ENCODE measurements at places on chromosomes 12 and 14. TPM values are rescaled to one million over a fixed set of nuclear protein-coding genes. Genes with fewer than 3 reads are reported as not detected.

DNA sequence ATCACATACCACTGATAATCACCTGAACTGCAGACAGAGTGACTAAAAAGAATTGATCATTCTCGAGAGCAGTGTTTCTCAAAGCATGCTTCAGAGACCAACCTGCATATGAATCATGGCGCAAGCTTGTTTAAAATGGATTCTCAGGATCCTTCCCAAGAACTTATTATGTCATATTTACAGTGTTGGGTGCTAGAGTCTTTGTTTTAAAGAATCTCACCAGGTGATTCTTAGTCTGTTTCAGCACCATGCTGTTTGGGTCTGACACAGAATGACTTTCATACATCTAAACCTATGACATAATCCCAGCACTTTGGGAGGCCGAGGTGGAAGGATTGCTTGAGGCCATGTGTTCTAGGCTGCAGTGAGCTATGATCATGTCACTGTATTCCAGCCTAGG, 31.3 kb upstream of the SSPN start:
- no peaks in the 10 kb centered on the region for H3K27me3 ChIP-seq
- H3K4me1 ChIP-seq: no peaks in the 10 kb centered on the region
- H3K27ac ChIP-seq: no peak overlapping the region
- H3K36me3 ChIP-seq: no peaks in the 10 kb centered on the region
- no peak for DNase-seq
- no peak overlapping the region for H3K4me3 ChIP-seq

CCDC177 gene
- 0.11 TPM for total RNA-seq

DNA sequence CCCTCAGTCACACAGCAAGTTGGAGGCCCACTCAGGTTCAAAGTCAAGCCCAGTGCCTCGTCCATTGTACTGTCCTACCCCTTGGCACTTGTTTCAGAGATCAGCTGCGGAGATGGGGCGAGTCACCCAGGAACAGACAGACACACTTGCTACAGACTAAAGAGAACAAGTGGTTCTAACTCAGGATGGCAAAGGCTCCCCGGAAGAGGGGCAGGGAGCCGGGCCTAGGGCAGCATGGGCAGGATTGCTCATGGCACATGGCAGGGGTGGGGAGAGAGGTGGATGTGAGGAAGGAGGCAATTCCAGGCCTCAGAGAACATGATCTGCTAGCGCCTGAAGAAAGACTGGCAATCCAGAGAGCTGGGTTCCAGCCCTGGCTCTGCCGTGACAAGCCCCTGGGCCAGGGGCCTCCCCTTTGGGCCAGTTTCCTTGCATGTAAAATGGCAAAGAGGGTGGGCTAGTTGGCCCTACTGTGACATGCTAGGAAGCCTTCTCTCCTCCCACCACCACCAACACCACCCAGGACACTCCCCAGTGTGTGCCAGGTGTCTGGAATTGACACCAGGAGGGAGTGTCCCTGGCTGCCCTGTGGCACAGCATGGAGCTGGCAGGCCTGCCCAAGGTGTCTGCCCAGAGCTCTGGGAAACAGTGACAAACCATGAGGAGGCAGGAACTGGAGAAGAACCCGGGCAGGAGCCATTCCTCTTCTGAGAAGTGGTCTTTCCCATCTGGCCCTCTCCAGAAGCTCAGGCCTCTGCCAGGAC, 24.0 kb upstream of the IRF2BPL start:
- peaks cover 30% of the 10 kb centered on the region for H3K4me1 ChIP-seq
- H3K4me3 ChIP-seq: no peak overlapping the region
- DNase-seq: peak; percentile 73
- H3K36me3 ChIP-seq: no peaks in the 10 kb centered on the region
- H3K27me3 ChIP-seq: no peaks in the 10 kb centered on the region

COCH gene
- total RNA-seq: 1.4 TPM

ST8SIA1 gene
- total RNA-seq: 0.37 TPM

DNA sequence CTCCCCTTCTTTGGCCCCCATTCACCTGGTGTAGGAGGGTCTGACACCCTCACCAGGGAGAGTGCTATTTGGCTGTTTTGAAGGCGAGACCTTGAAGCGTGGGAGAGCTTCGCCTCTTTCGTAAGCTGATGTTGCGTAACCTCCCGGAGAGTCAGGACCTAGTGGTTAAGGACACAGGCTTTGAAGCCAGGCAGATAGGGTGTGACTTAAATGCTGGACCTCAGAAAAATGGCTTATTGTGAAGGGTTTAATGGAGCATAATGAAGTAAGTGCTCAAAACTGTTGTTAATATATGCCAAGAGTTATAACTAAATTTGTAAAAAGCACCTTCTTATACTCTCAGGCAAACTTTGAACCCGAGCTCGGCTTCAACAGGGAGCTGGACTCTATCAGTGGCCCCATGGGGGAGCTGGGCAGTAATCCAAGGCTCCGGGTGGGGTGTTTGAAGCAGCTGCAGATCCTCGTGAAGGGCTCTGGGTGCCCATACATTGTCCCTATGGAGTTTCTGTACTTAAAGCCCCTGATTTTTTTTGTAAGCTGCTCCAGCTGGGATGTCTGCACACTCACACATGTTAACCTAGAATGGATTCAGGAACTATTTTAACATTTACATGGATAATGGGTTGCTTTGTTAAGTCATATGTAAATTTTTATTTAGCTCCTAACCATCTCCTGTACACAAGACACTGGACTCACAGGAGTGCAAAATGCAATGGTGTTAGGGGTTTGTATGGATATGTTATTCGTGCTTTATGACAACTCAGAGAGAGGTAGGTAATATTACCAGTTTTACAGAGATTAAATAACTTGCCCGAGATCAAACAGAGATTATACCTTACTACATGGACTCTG, 26.0 kb downstream of the PPFIBP1 start:
- no peaks in the 10 kb centered on the region for H3K4me1 ChIP-seq
- peak overlapping the region; percentile 75 for H3K27ac ChIP-seq
- peak; percentile 85 for DNase-seq
- no peaks in the 10 kb centered on the region for H3K27me3 ChIP-seq

BDKRB2 gene
- total RNA-seq: 0.16 TPM

DNA sequence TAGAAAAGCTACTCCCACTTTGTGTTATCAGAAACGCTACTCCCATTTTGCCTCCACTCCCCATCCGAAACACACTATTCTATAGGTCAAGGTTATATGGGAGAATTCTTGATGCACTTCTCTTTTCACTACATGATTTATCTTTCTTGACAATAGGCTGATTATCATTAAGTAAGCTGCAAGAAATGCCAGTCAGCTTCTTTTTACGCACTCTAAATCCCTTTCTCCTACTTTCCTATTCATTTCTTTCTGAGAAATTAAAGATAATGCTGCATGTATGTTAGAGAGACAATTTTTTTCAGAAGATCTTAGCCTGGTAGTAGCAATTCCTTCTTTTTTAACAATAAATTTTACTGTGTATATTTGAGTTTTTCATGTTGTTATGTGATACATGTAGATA, 41.0 kb upstream of the CCDC91 start:
- DNase-seq: no peak
- H3K27me3 ChIP-seq: no peaks in the 10 kb centered on the region
- no peak overlapping the region for H3K4me3 ChIP-seq
- H3K36me3 ChIP-seq: no peaks in the 10 kb centered on the region
- H3K4me1 ChIP-seq: no peaks in the 10 kb centered on the region

DNA sequence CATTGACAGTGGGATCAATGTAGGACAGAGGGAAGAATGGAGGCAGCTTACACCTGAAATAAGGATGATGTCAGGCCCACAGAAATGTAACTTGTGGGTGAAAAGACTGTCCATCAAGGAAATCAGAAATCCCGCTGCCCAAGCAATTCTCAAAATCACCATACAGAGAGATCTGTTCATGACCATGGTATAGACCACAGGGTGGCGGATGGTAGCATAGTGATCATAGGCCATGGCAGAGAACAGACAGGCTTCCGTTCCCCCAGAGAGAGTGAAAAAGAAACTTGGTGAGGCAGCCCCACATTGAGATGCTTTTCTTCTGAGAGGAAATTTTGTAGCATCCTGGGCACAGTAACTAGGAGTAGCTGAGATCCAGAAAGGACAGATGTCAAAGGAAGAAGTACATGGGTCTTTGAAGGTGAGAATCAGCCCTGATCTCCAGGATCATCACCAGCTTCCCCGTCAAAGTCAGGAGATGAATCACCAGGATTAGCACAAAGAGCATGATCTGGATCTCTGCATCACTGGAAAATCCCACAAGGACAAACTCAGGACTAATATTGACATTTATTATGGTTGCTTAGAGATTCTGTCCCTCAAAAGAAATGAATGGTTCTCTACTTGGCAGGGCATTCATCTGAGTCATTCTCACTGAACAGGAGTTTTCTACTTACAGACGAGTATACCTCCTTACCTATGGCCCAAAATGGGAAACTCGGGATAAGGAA, 5.5 kb upstream of the ZNF641 start:
- no peak overlapping the region for H3K27ac ChIP-seq
- H3K4me3 ChIP-seq: no peak overlapping the region
- no peak for DNase-seq
- H3K36me3 ChIP-seq: no peaks in the 10 kb centered on the region

- no peaks in the 10 kb centered on the region for H3K27me3 ChIP-seq
- no peak overlapping the region for H3K4me3 ChIP-seq
- no peaks in the 10 kb centered on the region for H3K36me3 ChIP-seq
- DNase-seq: no peak
These were observed 253.2 kb downstream of the NOVA1 start for GRCh38 chr14:26344596-26344995.

GRCh38 chr14:72788255-72788654, 105.6 kb downstream of the DPF3 start:
- no peak overlapping the region for H3K27ac ChIP-seq
- no peak overlapping the region for H3K4me3 ChIP-seq
- no peak for DNase-seq
- H3K4me1 ChIP-seq: no peaks in the 10 kb centered on the region

DNA sequence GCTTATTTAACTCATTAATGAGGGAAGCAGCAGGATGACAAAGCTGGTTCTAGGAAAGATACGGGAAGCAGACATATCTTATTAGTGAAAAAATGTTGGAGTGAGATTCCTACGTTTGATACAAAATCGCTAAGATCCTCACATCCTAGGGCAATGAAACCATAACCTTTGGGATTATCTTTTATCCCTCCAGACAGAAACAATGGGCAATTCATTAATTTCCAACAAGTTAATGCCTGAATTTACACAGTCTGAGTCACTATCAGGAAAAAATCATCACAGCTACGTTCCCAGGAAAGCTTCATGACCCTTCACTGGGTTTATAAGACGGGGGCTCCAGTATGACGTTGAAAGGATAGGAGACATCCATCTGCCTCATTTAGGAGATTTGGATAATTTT, 45.0 kb downstream of the SLC24A4 start:
- H3K4me1 ChIP-seq: no peaks in the 10 kb centered on the region
- no peak for DNase-seq
- no peak overlapping the region for H3K27ac ChIP-seq

LMNTD1 gene
- not detected for total RNA-seq

GRCh38 chr12:28378736-28379135, 188.5 kb downstream of the CCDC91 start:
- H3K4me1 ChIP-seq: no peaks in the 10 kb centered on the region
- no peak for DNase-seq
- H3K36me3 ChIP-seq: no peaks in the 10 kb centered on the region
- no peak overlapping the region for H3K27ac ChIP-seq
- H3K4me3 ChIP-seq: no peak overlapping the region

PLEKHH1 gene
- 4.1 TPM for total RNA-seq

- no peaks in the 10 kb centered on the region for H3K36me3 ChIP-seq
- H3K4me3 ChIP-seq: no peak overlapping the region
- H3K27me3 ChIP-seq: no peaks in the 10 kb centered on the region
- no peaks in the 10 kb centered on the region for H3K4me1 ChIP-seq
- no peak for DNase-seq
These were observed 2.5 kb downstream of the LACRT start for GRCh38 chr12:54631988-54632728.

DNA sequence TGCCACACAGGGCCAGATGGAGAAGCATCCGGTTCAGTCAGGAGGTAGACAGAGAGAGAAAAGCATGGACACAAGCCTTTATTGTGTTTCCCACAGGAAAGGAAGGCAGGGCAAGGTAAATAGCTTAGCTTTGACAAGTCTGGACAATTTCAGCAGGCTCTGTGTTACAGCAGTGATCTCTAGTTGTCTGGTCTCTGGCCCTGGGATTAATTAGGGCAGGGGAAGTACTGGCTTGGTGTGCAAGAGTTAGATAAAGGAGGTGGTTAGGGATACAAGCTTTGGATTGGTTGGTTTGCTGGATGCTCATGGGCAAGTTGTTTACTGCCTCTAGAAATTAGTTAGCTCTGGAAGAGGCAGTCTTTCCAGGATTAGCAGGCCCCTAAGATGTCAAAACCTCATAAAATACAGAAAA, 15.1 kb upstream of the NGDN start:
- no peak overlapping the region for H3K4me3 ChIP-seq
- H3K4me1 ChIP-seq: no peaks in the 10 kb centered on the region
- no peak for DNase-seq
- no peaks in the 10 kb centered on the region for H3K27me3 ChIP-seq

GRCh38 chr12:108701779-108702441, 29.4 kb downstream of the CORO1C start:
- no peak for DNase-seq
- H3K27ac ChIP-seq: no peak overlapping the region
- H3K4me3 ChIP-seq: no peak overlapping the region
- no peaks in the 10 kb centered on the region for H3K4me1 ChIP-seq
- H3K27me3 ChIP-seq: no peaks in the 10 kb centered on the region
